NCI-H226 (cell line): ENCODE measurements at places on chromosomes 7 and 10.

- DNase-seq = peak; percentile 34
Measured at GRCh38 chr7:142357953-142358520, 100.2 kb upstream of the PRSS58 start.

- DNase-seq = no peak
Measured at GRCh38 chr7:71198887-71199286, 66.9 kb downstream of the GALNT17 start.

DNA sequence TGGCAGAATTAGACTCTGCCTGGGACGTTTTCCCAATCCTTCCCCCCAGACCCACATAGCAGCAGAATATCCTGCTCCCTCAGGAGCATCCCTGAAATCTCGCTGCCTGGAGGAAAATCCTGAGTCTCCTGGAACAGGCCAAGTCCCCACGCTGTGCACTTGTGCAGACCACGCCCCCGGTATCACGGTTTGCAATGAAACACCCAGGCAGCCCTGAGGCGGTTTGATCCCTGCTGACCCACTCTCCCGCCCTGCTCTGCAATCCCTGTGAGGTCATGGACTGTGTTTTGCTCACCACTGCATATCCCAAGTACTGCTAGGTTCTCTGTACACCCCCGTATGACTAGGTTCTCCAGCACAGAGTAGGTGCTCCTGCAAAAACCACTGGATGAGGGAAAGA lies 411.8 kb upstream of the MGMT start:
- DNase-seq = no peak

DNA sequence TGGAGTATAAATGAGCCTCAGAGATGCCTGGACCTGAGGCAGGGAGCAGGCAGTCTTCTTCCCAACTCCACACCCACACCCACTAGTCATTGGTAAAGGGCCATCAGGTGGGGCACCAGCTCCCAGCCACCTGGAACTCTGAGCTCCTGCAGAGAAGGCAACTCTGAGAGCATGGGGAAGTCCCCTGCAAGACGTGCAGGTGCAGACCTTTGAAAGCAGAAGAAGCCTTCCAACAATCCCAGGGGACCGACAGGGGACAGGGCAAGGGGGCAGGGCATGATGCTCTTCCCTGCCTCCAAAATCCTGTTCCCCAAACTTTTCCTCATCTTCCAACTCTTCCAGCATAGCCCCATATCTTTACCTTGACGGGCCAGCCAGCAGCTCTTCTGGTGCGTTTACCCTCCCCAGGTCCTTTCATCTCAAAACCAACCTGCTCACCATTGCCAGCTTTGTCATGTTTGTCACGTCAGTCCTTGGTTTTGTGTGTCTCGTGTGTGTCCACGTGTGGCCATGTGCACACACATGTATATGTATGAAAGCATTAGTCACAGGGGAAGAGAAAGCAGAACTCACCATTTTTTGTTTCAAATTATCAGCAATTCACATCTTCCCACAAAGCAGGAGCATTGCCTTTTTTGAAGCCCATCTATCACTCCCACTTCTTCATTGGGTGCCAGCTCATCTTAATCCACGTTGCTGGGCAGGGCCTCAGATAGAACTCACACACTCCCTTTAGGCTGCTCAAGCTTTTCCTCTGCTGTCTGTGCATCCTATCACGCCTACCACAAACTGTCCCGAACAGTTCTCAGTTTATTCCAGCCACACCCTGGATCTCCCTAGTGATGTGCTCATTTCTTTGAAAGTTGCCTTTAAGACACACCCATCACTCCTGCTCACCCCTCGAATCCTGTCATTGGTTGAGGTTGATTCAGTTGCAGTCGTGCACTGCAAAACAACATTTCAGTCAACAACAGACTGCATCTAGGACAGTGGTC lies 41.0 kb upstream of the AMPH start:
- DNase-seq = no peak

DNA sequence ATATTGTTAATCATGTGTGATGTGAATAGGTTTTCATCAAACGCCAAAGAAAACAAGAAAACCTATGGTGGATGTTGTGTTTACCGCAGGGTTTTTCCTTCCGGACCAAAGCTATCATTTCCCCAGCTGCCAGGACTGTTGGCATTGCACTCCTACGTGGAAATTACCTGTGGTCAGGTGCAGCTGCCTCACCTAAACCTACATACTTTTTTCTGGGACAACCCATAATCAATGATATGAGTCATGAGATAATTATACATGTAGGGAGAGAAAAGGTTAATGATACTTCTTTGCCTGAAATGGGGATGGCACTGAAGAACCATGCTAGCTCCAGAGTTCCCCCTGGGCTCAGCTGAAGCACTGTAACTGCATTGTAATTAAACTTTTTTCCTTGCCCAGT lies 223.6 kb upstream of the SEMA3E start:
- DNase-seq = no peak

- no peak for DNase-seq
Measured at GRCh38 chr7:5214236-5214635, 24.2 kb downstream of the WIPI2 start.

GRCh38 chr7:80942261-80943041 lies 23.6 kb upstream of the SEMA3C start:
- peak; percentile 97 for DNase-seq

GRCh38 chr7:130903358-130903974 lies 169.5 kb upstream of the KLF14 start:
- DNase-seq = peak; percentile 73

GRCh38 chr10:13086056-13086455 lies 13.9 kb upstream of the OPTN start:
- DNase-seq = no peak

DNA sequence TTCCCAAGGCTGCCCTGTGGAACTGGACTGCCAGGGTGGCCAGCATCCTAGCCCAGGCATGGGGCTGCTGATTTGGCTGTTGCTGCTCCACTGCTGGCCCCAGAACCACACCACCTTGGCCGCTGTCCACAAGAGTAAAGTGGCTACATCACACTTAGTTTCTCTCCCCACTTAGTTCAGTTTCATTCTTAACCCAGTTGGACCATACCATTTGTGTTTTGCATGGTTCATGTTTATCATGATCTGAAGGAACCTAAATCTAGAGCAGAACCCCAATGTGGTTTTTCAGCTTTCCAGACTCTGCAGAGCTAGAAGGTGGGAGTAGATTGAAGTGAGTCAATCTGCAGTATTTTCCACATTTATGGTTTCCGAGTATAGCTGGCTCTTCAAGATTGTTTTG lies 32.8 kb downstream of the SDK1 start:
- no peak for DNase-seq

GRCh38 chr10:18195060-18195799 lies 55.0 kb downstream of the CACNB2 start:
- no peak for DNase-seq

DNA sequence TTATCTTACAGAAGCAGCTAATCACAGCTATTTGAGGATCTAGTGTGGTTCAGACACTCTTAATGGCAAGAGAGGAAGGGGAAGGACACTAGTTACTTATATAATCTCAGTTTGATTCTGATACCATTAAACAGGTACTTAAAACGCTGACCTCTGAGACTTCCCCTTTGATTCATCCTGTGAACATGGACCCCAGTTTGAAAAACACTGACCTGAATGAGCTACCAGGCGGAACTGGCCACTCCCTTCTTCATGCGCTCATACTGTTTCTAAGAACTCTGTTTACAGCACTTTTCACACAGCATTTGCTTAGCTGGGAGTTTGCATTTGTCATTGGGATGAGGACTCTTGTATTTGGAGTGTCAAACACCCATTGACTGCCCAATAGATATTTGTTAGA lies 45.7 kb downstream of the BEND7 start:
- no peak for DNase-seq

- no peak for DNase-seq
Measured at GRCh38 chr7:4659551-4660286, 22.4 kb upstream of the FOXK1 start.

- no peak for DNase-seq
Measured at GRCh38 chr10:74824184-74824899, 2.1 kb upstream of the KAT6B start.

DNA sequence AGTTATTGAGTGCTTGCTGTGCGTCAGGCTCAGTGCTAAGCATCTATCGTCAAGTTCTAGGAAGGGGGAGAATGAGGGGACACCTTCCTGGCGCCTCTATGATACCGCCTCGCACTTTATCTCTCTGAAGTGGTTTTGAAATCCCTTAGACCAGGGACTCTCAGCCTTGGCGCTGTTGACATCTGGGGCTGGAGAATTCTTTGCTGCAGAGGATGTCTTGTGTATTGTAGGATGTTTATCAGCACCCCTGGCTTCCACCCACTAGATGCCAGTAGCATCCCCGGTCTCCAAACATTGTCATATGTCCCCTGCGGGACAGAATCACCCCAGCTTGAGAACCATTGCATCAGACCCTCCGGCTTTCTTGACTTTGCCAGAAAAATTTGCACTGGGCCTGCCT lies 285.5 kb downstream of the CCDC3 start:
- no peak for DNase-seq

- no peak for DNase-seq
Measured at GRCh38 chr10:124532106-124532641, 70.6 kb downstream of the LHPP start.

- DNase-seq = no peak
Measured at GRCh38 chr10:26112532-26112931, 104.0 kb upstream of the GAD2 start.

- DNase-seq = no peak
Measured at GRCh38 chr10:98244586-98244985, 23.4 kb downstream of the LOXL4 start.

- DNase-seq = no peak
Measured at GRCh38 chr10:7161484-7162250, 249.2 kb downstream of the SFMBT2 start.

GRCh38 chr10:13673156-13673555 lies 86.4 kb downstream of the PRPF18 start:
- no peak for DNase-seq

DNA sequence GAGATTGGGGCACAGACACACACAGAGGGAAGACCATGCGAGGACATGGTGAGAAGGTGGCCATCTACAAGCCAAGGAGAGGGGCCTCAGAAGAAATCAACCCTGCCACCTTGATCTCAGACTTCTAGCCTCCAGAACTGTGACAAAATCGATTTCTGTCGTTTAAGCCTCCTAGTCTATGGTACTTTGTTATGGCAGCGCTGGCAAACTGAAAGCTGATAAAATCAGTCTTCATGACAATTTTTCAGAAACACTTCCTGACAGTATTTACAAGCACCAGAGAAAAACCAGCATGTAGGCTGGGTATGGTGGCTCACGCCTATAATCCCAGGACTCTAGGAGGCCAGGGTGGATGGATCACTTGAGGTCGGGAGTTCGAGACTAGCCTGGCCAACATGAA lies 4.2 kb downstream of the PARP12 start:
- DNase-seq = no peak

DNA sequence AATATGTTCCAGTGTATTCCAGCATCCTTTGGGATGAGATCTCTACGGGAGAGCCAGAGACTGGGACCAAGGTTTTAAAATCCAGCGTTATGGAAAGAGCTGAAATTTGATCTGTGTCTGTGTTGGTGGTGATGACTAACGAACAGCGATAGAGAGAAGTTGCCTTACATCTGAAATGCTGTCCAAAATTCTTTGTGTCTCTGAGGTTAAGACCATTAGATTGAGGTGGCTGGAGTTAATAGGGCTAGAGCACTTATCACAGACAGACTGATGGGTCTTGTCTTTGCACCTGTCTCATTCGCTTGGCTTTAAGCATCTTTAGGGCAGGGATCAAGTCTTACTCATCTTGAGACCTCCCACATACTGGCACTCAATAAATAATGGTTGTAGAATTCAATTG lies 41.0 kb upstream of the RAPGEF5 start:
- no peak for DNase-seq

- no peak for DNase-seq
Measured at GRCh38 chr7:38027884-38028455, 107.5 kb downstream of the EPDR1 start.

DNA sequence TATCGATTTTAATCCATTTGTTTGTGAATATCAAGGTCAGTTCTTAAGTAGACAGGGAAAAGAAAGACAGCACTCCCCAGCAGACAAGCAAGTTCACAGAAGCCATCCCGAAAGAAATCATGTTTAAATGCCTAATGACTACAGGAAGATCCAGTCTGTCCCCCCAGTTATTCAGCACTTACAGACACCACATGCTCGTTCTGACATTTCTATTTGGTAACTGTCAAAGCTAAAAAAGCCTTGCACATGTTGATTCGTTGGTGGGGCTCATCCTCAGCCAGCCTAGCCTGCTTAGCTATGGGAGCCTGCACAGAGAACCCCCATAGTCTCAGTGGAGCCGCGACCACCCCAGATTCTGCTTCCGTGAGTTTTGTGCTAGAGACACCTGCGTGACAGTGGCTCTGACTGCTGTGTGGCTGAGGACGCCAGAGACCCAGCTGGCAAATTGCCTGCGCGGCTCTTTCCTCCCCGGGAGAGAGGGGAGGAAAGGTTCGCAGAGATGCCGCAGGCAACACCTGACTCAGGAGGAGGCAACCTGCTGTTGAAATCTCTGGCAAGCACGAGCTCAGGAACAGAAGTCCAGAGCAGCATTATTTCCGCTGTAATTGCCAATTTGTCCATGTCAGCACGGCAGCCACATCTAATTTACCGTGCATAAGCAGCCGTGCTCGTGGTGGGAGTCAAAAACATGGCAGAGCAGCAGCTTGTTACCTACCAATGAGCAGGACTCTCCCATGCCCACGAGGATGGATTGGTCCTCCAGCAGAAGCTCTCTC lies 194.2 kb downstream of the GPAM start:
- no peak for DNase-seq

GRCh38 chr7:50739744-50740435 lies 42.8 kb downstream of the GRB10 start:
- DNase-seq = no peak

- DNase-seq = no peak
Measured at GRCh38 chr7:2022021-2022409, 210.7 kb downstream of the MAD1L1 start.

- DNase-seq = no peak
Measured at GRCh38 chr7:146654048-146654447, 537.4 kb downstream of the CNTNAP2 start.

DNA sequence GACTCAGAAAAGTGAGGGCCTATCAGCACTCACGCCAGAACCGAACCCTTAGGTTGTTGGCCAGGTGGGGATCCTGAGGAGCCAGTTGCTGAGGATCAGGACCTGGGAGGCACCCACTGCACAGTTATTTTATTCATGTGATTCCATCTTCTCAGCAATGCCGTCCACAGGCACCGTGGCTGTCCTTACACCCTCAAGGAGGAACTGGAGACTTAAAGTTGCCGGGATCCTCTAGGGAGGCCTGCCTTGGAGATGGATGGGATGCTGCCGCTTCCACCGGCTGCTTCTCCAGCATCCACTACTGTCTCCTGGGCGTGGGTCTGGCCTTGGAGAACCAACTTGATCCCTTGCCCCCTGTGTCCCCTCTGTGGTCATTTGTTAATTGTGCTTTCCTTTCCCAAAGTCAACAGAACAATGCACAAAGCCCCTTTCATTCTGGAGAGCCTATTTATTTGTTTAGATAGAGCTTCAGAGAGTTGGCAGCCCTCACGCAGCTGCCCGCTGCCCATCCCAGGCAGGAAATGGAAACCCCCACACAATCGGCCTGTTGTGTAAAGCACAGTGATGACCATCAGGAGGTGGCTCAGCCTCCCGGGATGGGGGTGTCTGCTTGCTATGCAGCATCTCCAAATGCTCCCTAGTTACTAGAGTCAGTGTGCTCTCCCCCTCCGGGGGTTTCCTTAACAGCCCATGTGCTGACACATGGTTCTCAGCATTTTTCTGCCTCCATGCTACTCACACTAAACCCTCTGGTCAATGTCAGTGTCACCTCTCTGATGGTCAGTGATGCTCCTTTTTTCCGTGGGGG lies 52.9 kb upstream of the IGFBP3 start:
- no peak for DNase-seq

- no peak for DNase-seq
Measured at GRCh38 chr10:85280014-85280413, 951.6 kb downstream of the CCSER2 start.

GRCh38 chr10:5283305-5284158 lies 81.2 kb upstream of the UCN3 start:
- no peak for DNase-seq
